ENCODE measurements at places on chromosomes 2 and 18.

DNA sequence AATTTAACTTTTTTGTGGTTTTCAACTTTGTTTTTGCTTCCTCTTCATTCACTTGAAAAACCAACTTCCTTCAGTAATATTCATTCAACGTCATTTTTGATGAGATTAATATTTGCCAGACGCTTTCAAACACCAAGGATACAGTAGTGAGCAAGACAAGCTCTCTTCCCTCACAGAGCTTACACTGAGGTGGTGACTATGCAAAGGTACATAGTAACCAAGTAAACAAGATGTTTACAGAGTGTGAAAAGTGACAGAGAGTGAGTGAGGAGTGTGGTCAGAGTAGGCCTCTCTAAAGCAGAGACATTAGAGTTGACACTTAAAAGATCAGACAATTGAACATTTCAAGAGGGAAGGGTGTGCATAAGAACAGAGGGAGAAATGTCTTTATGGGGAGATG, 155.5 kb downstream of the TMEM247 start:
- DNase-seq: no peak

GRCh38 chr2:125543968-125544514, 1111.9 kb upstream of the GYPC start:
- DNase-seq: no peak

DNA sequence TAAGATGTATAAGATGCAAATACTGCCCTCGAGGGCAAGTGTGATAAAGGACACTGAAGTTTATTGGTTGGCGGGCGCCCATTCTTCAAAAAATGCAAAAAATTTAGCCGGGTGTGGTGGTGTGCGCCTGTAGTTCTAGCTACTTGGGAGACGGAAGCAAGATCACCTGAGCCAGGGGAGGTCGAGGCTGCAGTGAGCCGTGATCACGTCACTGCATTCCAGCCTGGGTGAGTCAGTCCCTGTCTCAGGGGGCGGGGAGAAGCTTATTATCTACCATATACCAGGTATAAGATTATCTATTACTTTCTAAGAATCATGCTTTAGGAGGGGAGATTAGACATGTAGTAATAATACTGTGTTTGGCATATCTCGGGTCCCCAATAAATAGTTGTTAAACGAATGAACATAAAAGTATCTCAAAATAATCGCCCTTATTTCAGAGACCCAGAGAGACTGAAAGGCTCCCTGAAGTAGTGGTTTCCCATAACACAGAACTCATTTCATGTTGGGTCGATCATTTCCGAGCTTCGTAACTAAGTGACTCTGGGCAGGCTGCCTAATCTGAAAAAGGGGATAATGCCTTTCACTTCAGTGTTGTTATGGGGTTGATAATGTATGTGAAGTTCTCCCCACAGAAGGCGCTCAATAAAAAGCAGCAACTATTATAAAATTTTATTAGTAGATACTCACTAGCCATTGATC, 1.2 kb upstream of the SELENOI start:
- DNase-seq: peak; percentile 20

DNA sequence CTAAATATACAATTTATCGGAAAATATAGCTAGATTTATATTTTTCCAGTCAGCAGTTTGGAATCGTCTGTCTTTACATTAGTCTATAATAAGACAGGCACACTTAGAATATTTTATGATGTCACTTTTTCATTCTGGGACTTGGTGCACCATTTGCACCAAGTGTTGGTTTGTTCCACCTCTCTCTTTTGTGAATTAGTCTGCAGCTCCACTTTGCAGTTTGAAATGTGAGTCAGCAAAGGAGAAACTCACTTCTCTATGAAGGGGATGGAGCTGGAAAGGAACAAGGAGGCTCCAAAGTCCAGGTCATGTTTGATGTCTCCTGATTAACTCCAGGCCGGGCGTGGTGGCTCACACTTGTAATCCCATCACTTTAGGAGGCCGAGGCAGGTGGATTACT, 63.8 kb upstream of the RTN4 start:
- no peak for DNase-seq

DNA sequence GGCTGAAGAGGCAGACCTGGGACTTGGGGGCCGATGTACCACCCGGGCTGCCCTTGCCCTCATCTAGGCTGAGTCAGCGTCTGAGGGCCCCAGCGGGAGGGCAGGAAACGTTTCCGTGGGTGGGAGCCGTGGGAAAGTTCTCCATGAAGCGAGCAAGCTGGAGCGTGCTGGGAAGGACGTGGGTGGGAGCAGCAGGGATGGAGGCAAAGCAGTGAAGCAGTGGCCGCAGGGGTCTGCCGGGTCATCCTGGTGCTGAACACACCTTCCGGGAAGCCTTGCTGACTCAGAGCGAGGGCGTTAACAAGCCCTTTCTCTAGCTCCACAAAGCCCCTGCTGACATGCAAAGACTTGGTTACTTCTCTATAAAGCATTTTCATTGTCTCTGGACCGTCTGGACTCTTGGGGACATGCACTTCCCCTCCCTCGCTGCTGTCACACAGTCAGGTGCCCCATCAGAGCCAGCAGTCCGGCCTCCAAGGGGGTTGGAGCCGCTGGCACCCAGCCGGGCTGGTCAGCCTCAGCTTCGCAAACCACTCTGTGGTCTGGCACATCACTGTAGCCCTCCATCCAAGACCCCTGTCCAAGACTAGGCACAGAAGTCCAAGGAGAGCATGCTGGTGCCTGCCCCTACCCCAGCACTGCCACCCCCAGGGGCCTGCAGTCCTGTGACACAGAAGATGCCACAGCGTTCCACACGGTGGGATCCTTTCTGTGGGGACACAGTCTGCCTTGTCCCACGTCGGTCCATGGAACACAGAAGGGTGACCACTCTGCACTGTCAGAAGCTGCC, 115.1 kb upstream of the GPC1 start:
- no peak for DNase-seq

DNA sequence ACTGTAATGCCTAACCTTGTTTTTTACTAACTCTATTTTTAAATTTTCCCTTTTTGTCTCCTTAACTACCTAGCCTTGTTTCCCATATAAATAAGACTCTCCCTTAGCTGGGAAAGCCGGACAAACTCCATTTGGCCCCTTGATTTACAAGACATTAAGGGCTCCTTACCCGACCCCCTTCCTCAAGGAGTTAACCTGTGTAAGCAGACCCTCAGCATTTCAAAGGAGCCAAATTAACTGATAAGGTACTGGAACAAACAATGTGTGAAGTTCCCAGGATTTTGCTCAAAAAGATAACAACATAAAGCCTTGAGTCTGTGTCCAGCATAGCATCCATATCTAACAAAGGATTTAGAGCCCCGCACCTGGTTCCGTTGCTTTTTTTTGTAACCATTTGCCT, 59.6 kb upstream of the C2orf15 start:
- no peak for DNase-seq

DNA sequence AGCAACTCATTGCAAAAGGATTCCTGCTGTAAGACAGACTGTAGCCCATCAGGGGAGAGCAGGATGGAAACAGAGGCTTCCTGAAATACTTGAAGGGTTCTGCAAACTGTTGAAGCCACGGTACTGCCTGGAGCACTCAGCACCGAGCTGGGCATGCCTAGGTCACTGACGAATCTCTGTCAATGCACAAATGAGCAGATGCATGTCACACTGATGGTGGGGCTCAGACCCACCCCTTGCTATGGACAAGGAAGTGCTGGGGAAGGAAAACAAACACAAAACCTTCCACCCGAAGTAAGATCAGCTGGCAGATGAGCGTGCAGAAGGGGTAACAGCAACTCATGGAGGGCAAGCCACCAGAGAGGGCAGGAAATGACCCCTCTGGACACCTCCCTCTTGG, 136.7 kb downstream of the BCL2 start:
- no peak for DNase-seq

DNA sequence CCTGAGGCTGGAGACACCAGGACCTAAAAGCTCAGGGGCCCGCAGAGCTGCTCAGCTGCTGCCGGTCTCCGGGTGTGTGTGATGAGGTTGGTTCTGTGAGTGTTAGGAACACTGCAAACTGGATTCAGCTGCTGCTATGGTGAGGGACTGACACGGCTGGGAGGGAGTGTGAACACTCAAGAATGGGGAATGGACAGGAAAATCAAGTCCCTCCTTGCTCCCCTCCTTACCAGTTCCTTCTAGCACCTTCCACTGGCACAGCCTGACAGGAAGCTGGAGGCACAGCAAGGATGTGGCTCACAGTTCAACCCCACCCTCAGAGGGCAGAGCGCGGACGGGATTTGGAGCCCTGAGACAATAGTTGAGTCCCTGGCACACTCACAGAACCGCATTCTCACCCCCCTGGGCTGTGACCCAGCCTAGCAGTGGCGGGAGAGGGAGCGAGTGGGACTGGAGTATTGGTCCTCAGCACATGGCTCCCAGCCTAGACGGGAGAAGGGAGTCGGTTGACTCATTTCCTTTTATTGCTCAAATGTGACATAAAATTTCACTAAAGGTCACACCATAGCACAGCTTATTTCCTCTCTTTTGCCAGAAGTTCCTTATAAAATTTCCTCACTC, 42.5 kb downstream of the LRRC30 start:
- no peak for DNase-seq

DNA sequence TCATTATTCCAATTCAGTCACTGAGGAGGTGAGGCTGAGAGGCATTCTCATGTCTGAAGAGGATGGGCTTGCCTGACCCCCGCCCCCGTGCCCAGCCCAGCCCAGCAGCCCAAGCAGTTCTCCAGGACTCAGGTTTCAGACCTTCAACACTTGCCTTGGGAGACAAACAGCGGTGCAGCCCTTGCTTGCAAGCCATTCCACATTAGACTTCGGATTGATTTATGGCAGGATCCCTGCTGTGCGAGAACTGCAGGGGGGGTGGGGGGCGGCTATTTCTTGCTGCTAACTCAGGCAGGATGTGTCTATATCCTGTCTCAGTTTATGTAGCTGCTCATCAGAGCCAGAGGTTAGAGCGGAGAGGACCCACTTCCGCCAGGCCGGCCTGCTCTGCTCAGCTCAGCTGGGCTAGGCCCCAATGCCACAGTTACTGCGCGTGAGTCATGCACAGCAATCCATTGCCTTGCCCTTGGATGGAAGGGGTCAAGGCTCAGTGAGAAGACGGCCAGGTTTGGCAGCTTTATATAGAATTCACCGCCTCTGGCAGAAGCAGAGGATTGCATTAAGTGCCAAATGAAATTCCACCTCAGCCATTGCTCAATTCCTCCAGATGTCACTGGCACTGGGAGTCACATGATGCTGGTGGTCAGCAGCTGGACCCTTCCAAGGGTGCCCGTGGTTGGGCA, 1.8 kb downstream of the GYPC start:
- DNase-seq: peak; percentile 60

DNA sequence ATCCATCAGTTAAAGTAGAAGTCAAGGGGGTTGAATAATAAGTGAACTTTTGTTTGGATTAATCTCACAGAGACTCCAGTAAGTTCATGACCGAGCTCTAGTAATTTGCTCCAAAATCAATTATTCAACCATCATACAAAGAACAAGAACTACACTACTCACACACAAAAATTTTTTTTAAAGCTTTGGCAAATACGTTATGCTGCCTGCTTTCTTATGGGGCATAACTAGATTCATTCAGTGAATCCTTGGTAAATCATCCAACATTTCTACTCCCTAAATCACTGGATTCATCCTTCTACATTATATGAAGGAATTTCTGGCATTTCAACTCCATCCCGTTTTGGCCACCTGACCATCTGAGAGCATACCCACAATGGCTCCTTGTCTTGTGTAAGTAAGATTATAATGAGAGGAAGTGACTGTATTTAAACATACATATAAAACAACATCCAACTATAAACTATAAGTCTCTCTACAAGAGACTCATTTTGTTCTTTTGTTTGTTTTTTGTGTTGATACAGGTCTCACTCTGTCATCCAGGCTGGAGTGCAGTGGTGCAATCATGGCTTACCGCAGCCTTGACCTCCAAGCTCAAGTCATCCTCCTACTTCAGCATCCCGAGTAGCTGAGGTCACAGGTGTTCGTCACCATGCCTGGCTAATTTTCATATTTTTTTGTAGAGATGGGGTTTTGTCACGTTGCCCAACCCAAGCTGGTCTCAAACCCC, 144.2 kb upstream of the LRRTM4 start:
- DNase-seq: no peak

- DNase-seq: no peak
These were observed 84.8 kb downstream of the COBLL1 start for GRCh38 chr2:164756773-164757172.

GRCh38 chr2:241584436-241584835, 25.9 kb downstream of the BOK start:
- no peak for DNase-seq

GRCh38 chr2:180161415-180161814, 154.3 kb upstream of the CWC22 start:
- no peak for DNase-seq

GRCh38 chr18:10261344-10262276, 192.8 kb upstream of the APCDD1 start:
- no peak for DNase-seq

- no peak for DNase-seq
These were observed 81.0 kb downstream of the SUMO1 start for GRCh38 chr2:202157211-202157990.

DNA sequence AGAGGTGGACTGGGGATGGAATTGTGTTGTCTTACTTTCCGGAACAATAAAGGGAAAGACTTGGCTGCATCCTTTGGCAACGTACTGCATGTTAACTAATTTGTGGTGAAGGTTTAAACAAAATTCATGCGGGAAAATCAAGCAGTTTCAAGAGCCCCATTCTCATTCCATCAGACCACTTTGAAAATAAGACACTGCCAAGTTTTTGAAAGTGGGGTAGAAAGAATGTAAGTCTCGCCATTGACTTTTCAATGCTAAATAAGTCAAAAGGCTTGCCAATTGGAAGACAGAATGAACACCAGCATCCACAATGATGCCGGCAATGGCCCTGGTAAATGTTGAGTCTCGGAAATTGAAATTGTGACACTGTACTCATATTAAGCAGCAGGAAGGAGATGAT, 322.0 kb downstream of the RND3 start:
- no peak for DNase-seq

- no peak for DNase-seq
These were observed 771.9 kb downstream of the ERBB4 start for GRCh38 chr2:211766689-211767088.

DNA sequence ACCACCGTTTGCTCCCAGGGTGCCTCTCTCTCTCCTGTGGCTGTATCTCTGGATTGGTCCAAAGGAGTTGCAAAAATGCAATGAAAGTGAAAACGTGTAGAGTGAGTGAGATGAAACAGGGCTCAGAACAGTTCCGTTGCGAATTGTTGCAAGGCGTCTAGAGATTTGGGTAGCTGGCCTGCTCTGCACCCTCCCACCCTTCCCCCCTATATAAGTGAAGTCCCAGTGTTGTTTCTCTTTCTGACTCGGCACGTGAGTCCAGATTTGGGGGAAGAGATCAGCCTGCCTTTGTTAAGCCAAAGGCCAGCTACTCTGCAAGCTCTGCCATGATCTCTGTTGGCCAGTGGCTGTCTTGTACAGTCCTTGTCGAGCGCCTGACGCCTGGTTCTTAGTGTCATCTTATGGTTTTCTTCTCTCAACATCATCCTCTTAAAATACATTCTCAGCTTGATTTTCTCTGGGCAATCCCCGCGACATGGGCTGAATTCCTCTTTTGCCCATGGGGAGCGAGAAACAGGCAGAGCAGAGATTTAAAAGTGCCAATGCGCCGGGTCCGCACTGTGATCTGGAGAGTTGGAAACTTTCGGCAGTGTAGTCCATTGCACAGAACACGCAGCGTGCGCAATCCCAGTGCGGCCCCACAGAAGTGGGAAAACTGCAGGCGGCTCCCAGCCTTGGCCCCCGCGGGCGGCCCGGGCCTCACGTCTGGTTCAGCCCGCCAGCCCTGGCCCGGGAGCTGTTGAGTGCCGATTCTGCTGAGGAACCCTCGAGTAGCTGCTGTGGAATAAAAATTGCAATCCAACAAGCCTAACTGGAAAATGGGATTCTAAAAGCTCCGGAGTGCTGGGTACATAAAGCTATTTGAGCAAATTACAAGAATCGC, 9.3 kb downstream of the MEIS1 start:
- no peak for DNase-seq

GRCh38 chr2:39494784-39495251, 57.7 kb upstream of the MAP4K3 start:
- DNase-seq: no peak
